ENCODE measurements at places on chromosomes 3 and 15.

DNA sequence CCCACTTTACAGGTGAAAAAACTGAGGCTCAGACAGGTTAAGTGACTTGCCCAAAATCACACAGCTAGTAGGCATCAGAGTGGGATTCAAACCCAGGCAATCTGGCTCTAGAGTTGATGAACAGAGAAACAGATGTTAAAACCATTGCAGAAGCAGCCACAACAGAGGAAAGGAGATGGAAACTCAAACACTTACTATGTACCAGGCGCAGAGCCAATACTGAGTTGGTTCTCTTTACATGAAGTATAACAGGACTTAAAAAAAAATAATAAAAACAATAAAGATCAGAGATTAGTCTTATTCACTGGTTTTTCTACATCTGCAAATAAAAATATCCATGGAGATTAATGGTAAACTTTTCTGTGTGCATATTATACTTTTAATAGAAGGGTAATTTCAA, 84.9 kb upstream of the SPATA12 start:
- no peak for DNase-seq

DNA sequence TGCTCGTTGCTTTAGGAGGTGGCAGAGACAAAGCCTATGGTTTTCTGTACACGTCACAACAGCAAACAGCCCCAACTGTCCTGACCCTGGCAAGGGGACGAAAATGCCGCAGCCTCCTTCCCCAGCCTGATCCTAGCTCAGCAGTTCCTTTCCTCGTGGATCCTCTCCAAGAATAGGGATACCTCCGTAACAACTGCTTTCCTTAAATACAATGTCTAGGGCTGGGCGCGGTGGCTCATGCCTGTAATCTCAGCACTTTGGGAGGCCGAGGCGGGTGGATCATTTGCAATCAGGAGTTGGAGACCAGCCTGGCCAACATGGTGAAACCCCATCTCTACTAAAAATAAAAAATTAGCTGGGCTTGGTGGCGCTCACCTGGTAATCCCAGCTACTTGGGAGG, 17.0 kb downstream of the MAP6D1 start:
- no peak for DNase-seq

- no peak for DNase-seq
Observed at GRCh38 chr3:138187296-138188012, at the start of gene ARMC8. Gene ARMC8 (plus strand): TSS chr3:138187301. CDS start chr3:138187555, 254 bp downstream.

DNA sequence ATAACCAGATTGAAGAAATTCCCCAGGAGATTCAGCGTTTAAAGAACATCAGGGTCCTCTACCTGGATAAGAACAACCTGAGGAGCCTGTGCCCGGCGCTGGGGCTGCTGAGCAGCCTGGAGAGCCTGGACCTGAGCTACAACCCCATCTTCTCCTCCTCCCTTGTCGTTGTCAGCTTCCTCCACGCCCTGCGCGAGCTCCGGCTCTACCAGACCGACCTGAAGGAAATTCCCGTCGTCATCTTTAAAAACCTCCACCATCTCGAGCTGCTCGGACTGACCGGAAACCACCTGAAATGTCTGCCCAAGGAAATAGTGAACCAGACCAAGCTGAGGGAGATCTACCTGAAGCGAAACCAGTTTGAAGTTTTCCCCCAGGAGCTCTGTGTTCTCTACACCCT, 9.4 kb upstream of the LRRC34 start:
- peak; percentile 58 for DNase-seq

DNA sequence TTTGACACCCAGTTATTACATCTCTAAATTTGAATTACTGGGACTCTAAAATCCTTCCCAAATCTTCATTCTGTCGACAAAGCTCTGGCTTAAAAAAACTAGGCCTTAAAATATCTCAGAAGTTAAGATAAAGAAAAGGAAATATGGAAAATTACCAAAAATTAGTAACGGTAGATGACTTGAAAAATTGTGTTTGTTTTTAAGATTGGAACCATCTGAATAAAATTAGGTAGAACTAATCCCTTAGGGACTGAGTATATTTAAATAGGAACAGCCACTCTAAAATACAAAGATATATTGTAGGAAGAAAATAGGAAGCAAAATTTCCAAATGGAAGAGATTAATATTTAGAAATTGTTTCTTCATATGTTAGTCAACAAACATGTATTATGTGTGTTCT, 45.1 kb upstream of the CHMP2B start:
- no peak for DNase-seq

Measured in NCI-H774 (cell line).